ENCODE measurements at places on chromosomes 3 and 15. TPM values are rescaled to one million over a fixed set of nuclear protein-coding genes. Genes with fewer than 3 reads are reported as not detected.
A peak's percentile ranks its signal among the peaks of the same experiment; 100 is the strongest.

GRCh38 chr3:149023951-149024350 is 32.6 kb downstream of the GYG1 start:
- DNase-seq, result no peak

DNA sequence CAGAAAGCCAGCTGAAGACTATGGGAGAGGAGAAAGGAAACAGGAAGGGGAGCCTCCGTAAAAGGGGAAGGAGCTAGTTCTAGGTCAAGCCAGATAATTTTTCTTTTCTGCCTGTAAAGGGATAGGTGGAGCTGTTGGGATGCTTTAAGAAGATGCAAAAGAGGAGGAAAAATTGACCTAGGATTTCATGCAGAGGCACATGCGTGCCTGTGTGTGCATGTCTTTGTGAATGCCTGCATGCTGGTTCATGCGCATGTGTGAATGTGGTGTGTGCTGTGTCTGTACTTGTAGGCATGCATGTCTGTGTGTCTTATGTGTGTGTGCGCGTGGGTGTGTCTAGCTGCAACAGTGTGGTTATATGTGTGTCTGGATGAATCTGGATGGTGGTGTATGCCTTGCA is 27.3 kb downstream of the CCDC33 start:
- no peak for DNase-seq

Gene IVD
- total RNA-seq, result 74.6 TPM

Gene SACM1L
- 31.6 TPM for total RNA-seq

DNA sequence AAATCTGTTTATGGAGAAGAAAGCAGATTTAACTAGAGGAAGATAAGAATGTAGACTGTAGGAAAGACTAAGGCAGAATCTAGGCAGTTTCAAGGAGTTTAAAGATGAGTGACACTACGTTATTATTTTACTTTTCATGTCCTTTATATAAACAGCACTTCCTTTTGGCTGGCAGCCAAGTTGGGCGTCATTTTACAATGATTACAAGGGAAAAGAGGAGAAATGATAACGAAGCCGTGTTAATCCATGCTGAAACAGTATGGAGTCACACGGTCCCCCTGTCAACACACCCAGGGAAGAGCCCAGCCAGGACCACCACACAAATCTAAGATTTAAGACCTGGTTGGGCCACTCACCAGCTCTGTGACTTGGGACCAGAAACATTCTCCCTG is 83.7 kb upstream of the NEO1 start:
- no peak for DNase-seq

- no peak for DNase-seq
Observed at GRCh38 chr3:126342211-126342610, 15.0 kb downstream of the KLF15 start.

Gene PPP2R3A
- 8.1 TPM for total RNA-seq

- DNase-seq, result no peak
Observed at GRCh38 chr3:77686560-77686959, 646.7 kb downstream of the ROBO2 start.

DNA sequence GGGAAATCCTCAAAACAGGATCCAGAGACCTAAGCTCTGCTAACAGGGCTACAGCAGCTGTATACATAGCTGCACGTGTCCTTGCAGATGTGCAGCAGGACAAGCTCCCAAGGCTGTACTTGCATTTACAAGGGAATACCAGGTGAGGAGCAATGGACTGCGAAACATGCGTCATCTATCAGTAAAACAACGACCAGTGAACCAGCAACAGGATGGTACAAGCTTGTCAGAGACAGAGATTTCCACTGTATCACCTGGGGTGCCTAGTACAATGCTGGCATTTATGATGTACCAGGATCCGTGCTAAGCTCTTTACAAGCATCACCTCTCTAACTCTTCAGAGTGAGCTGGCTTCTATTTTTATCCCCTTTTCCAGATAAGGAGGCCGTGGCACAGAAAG is 227.3 kb downstream of the FOXP1 start:
- DNase-seq, result no peak

GRCh38 chr3:141646760-141647561 is 91.1 kb upstream of the RNF7 start:
- no peak for DNase-seq

GRCh38 chr3:106431721-106432120 is 562.9 kb upstream of the CBLB start:
- DNase-seq, result no peak

- DNase-seq, result peak; percentile 52
Observed at GRCh38 chr3:128133273-128133883, 9.8 kb upstream of the RUVBL1 start.

DNA sequence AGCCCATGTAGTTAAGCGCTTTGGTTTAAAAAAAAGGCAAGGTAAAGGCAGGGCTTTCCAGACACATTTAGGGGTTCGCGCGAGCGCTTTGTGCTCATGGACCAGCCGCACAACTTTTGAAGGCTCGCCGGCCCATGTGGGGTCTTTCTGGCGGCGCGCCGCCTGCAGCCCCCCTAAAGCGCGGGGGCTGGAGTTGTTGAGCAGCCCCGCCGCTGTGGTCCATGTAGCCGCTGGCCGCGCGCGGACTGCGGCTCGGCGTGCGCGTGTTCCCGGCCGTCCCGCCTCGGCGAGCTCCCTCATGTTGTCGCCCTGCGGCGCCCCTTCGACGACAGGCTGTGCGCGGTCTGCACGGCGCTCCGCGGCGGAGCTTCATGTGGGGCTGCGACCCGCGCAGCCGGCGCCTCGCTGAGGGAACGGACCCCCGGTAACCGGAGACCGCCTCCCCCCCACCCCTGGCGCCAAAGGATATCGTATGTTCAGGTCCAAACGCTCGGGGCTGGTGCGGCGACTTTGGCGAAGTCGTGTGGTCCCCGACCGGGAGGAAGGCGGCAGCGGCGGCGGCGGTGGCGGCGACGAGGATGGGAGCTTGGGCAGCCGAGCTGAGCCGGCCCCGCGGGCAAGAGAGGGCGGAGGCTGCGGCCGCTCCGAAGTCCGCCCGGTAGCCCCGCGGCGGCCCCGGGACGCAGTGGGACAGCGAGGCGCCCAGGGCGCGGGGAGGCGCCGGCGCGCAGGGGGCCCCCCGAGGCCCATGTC is 927 bp downstream of the SMAD6 start:
- no peak for DNase-seq

GRCh38 chr3:61158667-61159066 is 92.6 kb downstream of the FHIT start:
- DNase-seq, result no peak

GRCh38 chr15:47404877-47405276 is 312.4 kb upstream of the SEMA6D start:
- DNase-seq, result no peak

DNA sequence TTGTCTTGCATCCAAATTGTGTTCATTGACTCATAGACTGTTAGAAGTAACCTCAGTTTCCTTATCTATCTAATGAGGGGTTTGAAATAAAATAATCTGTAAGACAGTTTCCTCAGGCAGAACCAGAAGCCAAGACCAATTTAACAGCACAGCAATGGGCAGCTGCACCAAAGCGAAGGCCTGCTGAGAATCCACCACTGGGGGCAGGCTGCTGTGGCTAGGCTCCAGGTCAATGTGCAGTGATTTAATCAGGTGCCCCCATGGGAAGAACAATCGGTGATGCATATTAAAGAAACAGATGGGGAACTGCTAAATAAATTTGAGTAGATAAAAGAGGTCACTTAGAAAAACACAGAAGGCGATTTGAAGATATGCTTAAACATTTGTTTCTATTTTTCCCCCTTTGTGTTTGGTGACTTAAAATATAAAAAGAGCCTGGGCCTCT is 28.0 kb upstream of the TMOD3 start:
- DNase-seq, result no peak

Gene REC114
- total RNA-seq, result not detected

DNA sequence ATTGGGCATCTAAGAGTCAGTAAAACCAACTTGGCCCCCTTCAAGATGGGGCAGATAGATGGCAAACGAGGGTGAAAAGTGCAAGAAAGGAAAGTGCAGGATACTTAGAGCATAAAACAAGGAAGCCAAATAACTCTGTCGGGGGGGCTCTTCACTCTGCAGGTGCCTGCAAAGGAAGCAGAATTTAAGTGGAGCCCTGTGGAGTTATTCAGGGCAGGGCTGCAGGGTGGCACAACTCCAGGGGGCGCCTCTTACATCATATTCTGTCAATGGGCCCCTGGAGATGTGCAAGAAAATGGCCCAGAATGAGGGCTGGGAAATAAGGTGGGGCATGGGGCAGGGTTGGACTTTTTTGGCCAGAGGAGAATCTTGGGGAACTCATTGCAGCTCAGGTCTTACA is 69.7 kb downstream of the CD47 start:
- no peak for DNase-seq

GRCh38 chr15:51878446-51879386 is 49.3 kb downstream of the TMOD3 start:
- no peak for DNase-seq

Gene UBA7
- 12.5 TPM for total RNA-seq

DNA sequence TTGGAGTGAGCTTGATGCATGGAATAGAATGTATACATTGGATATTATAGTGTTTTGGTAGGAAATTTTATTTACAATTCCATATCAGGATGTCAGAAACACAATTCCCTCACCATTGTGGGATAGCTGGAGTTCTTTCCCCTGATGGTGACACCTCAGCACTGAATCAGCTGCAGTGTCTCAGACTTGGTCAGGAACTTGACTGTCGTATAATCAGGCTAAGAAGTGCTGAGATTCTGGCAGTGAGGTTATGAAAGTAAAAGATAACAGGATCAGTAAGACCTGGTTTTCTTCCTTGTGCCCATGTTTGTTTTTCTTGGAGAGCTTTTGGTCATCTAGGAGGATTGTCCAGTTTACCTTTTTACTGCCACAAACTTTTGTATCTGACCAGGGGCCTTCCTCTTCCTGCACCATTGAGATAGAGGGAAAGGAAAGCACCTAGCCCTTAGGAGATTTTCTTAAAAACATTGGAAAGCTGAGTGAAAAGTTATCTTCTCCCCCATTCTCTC is 27.3 kb upstream of the ST3GAL6 start:
- DNase-seq, result no peak

GRCh38 chr3:108485146-108485545 is 25.2 kb downstream of the MYH15 start:
- DNase-seq, result no peak

- no peak for DNase-seq
Observed at GRCh38 chr3:106006001-106006400, 137.2 kb upstream of the CBLB start.

Gene BFSP2
- 0.67 TPM for total RNA-seq

DNA sequence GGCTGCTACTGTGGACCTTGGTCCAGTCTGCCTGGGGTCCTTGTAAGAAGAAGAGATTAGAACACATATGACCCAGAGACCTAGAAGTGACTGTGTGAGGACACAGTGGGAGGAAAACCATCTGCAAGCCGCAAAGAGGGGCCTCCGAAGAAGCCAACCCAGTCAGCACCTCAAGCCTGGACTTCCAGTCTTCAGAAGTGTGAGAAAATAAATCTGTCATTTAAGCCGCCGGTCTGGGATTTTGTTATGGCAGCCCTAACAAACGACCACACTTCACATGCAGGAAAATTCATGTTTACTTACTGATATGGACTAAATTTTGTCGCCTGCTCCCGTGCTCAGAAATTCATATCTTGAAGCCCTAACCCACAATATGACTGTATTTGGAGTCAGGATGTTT is 44.4 kb upstream of the TMC3 start:
- DNase-seq, result no peak

Gene PTPRG
- total RNA-seq, result 0.74 TPM

DNA sequence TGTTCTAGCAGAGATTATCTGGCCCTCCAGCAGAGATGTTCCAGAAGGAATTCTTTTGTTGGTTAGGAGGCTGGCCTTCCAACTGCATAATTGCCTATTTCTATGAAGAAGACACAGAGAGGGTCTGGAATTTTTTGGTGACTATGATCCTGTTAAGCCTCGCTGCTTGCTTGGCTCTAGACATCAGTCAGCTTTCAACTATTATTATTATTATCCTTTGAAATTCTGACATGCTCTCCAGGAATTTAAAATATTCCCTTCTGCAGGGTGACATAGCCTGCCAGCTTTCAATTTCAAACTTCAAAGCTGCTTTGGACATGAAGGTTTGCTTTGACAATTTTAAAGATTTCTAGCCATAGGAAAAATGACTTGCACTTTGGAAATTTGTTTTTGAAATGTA is 26.3 kb upstream of the ZNF148 start:
- no peak for DNase-seq

- no peak for DNase-seq
Observed at GRCh38 chr15:40100947-40101905, 7.5 kb downstream of the BMF start.

GRCh38 chr15:35690698-35691116 is 144.7 kb upstream of the DPH6 start:
- DNase-seq, result no peak

DNA sequence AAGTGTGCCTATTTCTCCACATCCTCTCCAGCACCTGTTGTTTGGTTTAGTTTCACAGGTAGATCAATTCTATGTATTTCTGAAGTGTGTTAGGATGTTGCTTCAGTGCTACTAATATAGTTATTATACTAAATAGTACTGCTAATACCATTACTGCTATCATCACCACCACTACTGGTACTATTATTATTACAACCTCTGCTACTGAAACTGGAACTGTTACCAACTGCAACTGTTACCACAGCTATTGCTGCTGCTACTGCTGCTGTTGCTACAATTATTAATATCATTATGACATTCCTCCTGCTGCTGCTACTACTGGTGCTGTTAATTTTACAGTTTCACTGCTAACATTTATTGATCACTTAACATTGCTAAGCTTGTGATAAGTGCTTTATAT is 8.3 kb upstream of the LMOD3 start:
- DNase-seq, result no peak

Gene FOXB1
- total RNA-seq, result 0.64 TPM

DNA sequence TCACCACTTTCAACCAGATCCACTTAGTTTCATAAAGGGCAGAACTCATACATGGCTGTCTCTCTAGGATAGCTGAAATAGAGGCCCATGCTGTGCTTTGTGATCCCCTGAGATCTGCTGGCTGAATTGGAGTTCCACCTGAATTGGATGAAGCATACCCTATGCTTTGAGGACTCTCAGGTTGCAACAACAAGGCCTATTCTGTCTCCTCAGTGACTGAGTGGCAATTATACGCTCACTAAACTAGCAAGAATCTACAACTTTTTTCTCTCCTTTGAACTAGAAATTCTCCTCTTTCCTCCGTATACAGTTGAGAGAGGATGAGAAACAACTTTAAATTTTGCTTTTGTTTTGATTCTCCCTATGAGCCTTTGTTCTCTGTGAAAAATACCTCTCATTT is 348.7 kb downstream of the LSAMP start:
- no peak for DNase-seq

DNA sequence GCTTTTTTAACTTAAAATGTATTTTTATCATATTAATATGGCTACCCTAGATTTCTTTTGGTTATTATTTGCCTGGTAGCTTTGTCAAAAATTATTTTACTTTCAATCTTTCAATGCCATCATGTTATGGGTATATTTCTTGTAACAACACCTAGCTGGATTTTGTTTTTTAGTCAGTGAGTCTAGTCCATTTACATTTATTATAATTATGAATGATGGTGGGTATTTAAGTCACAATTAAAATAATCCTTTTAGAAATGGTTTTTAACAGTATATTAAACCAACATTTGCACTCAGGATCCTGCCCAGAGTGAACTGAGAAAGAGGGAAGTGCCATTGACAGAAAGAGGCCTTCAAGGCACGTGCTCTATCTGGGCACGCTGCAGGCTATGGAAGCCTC is 39.8 kb upstream of the NUDT16 start:
- DNase-seq, result no peak

Measured in Panc1 (cell line).